ENCODE measurements at places on chromosomes 4 and X. TPM values are rescaled to one million over a fixed set of nuclear protein-coding genes. Genes with fewer than 3 reads are reported as not detected.

Gene C4orf51
- not detected for total RNA-seq

DNA sequence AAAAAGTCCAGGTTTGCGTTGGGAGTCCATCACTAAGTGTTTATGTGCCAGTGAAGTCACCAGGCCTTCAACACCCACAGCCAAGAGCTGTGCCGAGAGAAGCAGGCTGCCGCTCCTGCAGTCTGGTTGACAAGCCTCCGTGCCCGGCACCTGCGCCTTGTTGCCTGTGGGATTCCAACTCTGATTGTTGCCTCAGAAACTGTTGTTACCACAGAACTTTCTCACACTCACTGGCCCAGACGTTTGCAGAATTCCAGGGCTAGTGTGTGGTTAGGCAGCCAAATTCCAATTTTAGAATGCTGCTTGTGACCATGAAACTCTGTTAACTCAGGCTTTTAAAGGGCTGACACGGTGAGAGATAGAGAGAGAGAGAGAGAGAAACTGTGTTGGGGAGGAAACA, 119.5 kb upstream of the LIMCH1 start:
- peak; percentile 10 for DNase-seq

Gene P2RY4
- not detected for total RNA-seq

DNA sequence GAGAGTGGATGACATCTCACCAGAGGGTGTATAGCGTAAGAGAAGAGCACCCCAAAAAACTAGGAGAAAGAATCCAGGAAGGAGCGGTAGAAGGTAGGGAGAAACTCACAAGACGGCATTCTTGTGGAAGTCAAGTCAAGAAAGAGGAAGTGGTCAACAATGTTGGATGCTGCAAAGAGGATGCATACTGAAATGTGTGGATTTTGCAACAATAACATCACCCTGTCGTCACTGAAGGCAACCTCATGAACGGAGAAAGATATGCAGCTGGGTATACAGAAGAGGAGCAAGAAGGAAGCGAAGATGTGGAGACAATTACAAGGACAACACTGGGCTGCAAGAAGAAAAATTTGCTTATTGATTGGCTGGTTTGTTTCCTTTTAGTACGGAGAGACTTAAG, 11.4 kb upstream of the TAPT1 start:
- DNase-seq: no peak

Gene BMX
- not detected for total RNA-seq

- no peak for DNase-seq
Measured at GRCh38 chrX:8245411-8245810, 74.3 kb upstream of the VCX2 start.

Gene PNCK
- total RNA-seq: 5.4 TPM

DNA sequence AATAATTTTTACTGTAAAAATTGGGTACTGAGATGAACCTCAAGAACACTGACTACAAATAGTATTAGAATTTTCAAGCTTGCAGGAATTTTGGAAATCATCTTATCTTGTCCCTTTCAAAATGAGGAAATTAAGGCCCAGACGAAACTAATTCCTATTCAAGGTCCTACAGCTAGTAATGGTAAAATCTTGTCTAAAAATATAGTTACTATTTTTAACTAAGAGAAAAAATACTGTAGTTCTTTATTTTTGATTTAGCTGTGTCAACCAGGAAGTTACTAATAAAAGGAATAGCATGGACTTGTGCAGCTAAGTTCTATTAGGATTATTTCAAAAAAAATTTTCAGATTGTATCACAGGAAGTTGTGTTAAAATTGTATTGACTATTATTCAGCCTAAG, 12.7 kb downstream of the PRIMPOL start:
- no peak for DNase-seq

DNA sequence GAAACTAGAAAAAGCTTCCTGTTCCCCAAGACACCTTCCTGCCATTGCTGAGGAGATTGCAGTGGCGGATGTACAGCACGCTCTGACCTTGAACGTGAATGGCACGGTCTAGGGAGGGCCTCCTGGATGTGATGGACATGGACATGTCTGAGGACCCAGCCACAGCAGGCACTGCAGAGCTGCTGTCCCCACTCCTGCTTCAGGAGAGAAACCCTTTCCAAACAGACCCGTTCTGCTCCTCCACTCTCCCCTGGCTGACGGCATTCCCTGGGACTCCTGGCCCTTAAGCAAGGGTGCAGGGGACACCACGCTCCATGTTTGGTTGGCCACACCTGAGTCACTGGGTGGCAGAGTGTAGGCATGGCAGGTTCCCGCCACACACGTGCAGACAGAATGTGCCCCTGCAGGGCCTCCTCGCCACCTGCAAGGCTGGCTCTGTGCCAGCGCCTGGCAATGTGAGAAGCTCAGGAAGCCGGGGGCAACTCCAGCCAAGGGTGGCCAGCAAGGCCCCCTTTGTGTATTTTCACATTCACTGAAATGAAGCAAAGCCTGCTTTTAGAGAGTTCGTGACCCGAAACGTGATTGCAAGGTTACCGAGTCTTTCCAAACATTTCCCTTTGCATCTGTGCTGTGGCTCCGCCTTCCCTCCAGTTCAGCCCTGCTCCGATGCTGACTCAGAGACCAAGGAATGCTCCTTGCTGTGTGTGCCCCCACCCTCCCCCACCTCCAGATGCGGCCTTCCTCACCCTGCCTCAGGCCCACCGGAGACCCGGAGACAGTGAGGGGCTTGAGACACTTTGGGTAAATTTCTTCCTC, 46.1 kb downstream of the HTRA3 start:
- no peak for DNase-seq

DNA sequence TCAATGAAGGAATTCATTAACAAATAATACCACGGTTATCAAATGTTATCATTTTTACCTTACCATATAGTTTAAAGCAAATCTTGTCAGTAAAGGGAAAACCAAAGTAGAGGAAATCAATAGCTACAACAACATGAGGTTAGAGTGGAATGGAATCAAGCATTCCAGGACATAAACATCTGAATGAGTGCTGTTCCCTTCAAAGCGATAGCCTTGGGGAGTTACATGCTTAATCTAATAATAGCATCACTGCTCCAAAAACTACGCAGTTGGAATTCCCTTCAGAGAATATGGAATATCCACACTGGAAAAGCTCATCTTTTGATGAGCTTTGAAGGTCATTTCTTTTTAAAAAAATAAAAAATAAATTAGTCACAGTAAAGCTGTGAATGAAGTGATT, 31.2 kb downstream of the PDE5A start:
- no peak for DNase-seq

Gene TRIM2
- 52.5 TPM for total RNA-seq

DNA sequence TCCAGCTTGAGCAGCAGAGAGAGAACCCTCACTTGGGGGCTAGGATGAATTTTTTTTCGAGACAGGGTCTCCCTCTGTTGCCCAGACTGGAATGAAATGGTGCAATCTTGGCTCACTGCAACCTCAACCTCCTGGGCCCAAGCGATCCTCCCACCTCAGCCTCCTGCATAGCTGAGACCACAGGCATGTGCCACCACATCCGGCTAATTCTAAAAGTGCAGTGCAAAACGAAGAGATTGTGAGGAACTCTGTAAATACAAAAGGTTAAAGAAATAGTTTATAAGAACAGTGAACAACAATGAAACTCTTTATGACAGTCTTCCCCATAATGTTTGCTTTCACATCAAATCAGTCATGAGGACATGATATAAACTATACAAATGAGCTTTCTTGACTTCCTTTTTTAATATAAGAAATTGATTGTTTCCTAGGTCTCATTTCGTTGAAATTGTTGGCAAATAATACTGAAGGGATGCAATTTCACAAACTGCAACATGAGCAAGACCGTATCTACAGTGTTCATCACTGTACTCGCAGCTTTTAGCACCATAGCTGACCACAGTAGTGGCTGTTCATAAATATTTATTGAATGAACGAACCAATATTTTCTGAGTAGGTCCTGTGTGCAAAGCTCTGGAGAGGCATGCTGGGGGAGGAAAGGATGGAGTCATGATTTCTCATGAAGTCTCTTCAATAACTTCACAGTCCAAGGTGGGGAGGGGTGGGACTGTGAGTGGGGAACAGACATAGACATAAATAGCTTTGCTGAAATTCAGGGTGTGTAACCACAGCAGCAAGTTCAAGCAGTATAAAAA, 116.1 kb downstream of the SHROOM3 start:
- no peak for DNase-seq

- DNase-seq: no peak
Measured at GRCh38 chrX:48972220-48973164, 848 bp upstream of the KCND1 start.

DNA sequence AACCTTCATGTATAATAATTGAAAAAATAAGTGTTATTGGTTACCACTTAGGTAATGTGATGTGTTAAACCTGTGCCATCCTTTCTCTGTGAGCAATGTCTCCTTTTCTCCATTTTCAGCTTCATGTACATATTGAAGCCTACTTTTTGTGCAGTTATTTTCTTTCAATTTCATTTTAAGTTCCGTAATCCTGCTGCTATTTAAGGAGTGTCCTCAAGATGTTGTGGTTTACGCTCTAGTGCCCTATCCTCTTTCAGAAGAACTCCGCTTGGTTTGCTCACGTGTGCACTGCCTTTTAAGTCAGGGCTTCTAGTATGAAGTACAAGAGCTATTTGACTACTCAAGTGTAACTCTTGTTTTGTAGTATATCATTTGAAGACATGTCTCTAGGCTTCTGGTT, 2253.2 kb upstream of the TENM3 start:
- DNase-seq: no peak

DNA sequence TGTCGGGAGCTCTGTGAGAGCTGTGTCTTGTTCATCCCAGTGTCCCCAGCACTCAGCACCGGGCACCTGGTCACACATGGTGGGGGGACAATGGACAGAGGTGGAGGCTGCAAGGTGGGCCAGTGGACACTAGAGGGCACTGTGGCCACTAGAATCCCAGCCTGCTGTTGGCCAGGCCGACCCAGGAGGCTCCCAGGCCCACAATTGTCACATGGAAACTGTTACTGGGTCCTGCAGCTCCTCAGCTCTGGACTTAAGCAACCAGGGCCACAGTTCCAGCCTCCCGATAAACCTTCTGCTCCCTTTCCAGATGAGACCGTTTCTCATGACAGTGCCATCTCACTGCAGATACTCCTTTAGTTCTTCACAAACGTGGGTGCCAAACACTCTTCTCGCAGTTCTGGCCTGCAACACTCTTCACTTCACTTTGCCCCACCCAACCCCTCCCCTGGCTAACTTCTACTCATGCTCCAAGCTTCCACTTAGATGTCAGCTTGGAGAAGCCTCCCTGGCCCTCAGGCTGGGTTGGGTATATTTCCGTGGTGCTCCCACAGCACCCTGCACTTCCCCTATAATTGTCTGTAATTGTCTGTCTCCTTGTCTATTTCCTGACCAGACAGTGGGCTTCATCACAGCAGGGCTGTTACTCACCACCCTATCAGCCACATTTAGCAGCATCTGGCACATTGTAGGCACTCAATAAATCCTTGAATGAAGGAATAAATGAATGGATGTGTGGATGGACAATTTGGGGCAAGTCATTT, 3.5 kb upstream of the IQSEC2 start:
- DNase-seq: peak; percentile 33

GRCh38 chr4:139493176-139493575, 39.3 kb downstream of the RAB33B start:
- DNase-seq: no peak

DNA sequence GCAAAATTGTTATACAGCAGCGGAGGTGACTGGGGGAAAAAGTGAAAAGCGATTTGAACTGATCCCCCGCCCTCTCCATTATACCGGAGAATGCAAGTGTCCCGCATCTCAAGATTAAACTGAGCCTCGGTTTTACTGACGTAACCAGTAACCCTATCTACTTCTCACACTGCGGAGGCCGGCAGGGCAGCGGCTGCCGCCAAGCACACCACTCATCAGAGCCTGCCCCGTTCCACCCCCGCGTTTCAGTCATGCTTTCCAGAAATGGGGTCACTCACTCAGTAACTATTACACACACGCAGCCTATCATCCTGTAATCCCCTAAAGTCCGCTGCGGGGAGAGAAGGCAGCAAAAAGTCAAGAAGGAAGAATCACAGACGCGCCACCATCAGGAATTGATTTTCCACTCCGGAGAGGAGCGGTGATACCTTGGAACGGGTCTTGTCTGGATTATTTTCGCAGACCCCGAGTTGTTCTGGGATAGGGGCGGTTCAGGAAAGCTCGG, 1.4 kb downstream of the RPS6KA3 start:
- DNase-seq: peak; percentile 12

Gene IL21
- not detected for total RNA-seq

Gene TEX13B
- not detected for total RNA-seq

GRCh38 chrX:131739823-131740222, 195.9 kb downstream of the OR13H1 start:
- no peak for DNase-seq

- no peak for DNase-seq
Measured at GRCh38 chr4:81490403-81491160, 18.9 kb upstream of the RASGEF1B start.

DNA sequence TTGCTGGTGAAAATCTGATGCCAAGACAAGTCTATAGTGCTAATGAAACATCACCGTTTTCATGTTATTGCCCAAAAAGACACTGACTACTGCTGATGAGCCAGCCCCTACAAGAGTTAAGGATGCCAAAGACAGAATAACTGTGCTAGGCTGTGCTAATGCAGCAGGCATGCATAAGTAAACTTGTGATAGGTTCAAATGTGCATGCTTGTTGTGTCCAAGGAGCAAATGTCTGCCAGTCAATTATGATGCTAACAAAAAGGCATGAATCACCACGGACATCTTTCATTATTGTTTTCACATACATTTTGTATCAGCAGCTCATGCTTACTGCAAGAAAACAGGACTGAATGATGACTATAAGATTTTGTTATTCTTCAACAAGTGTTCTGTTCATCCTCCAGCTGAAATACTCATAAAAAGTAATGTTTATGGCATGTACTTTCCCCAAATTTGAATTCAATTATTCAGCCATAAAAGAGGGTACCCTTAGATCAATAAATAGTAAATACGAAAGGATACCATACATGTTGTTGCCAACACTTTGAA, 306.9 kb upstream of the ARSJ start:
- no peak for DNase-seq

DNA sequence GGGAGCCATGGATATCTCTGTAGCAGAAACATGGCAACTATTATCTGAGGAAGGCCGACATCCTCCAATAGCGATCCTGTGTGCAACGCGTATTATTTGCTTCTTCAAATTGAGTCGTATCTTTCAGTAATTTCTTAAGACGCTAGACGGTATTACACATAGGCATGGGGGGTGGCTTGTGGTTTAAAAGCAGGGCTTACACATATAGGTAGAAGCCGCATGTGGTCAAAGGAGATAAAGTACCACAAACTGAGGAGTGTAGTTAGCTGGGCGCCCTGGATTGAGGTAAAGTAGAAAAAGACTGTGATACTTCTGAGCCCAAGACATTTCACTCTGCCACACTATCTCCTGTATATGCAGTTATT, 94.6 kb downstream of the SORBS2 start:
- no peak for DNase-seq

- DNase-seq: no peak
Measured at GRCh38 chr4:39044956-39045826, 13.0 kb upstream of the TMEM156 start.

DNA sequence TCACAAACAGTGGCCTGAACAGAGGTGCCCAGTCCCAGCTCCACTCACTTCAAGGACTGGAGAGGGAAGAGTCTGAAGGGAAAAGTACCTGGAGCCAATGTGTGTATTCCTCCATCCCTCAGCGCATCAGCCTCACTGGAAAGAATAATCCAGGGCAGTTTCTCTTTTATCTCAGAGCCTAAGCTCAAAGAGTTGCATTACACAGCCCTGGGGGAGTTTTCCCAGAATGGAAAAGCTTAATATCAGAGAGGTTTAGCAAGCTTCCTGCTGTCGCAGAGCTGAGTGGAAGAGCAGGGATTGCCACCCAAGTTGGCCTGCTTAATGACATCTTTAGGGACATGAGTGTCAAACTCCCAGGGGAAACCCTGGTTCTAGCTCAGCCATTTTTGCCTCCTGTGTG, 80.4 kb upstream of the MSX1 start:
- no peak for DNase-seq

Data from progenitor cell of endocrine pancreas (in vitro differentiated cells).